ENCODE measurements at places on chromosomes 2 and 18.

GRCh38 chr2:6806604-6807003, 59.1 kb downstream of the CMPK2 start:
- DNase-seq = no peak

DNA sequence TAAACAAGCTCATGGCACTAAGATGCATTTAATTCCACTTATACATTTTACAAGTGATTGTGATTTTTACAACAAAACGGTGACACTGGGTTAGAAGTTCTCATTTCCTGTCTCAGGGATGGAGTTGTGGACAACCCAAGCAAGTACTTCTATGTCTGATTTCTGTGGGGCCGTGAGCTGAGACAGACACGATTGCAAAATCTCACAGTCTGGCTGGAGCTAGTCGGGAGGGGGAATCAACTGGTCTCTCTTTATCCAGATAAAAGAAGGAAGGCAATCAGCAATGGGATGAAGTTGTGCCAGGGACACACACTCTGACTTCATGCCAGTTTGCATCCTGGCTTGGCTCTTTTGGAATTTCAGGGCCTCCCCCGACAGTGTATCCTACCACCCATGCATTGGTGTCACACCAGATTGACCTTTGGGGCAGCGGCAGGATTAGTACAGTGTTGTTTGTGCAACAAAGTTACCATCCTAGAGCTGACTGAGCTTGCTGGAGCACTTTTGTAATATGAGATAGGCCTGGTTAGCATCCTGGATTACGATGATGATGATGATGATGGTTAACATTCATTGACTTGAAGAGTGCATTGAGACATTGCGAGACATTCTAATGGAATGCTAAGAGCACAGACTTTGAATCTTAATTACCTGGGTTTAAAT, 98.8 kb downstream of the CTAGE1 start:
- no peak for DNase-seq

DNA sequence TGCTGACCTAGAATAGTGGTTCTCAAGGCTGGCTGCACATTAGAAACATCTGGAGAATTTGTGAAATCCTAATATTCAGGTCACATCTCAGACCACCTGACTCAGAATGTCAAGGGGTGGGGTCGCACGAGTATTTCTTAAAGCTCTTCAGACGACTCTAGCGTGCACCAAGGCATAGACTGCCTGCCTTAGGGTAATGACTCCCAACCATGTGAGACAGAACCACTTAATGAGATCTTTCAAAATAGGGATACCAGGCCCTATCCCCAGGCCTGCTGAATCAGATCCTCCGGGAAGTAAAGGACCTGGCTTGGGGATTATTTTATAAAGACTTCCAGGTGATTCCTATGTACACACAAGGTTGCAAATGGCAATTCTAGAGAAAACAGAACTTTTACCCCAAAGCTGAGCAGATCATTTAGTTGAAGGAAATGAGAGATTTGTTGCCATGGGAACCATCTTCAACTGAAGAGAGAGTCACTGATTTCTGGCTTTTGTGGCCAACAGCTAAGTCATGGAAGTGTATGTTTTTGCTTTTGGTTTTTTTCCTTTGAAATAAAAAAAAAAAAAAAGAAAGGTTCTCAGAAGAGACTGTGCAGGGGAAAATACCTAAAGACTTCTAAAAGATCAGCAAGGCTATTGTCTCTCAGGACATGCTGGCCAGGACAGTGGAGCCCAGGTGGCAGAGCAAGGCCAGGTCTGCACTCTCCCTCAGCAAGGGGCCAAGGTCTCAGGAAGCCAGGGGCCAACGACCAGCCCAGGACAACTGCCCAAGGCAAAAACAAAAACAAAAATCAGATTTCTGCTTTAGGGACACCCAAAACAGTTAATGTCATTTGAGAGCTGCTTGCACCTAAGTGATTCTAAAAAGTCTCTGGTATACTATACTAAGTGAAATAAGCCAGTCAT, 15.3 kb upstream of the LOXHD1 start:
- DNase-seq = no peak

DNA sequence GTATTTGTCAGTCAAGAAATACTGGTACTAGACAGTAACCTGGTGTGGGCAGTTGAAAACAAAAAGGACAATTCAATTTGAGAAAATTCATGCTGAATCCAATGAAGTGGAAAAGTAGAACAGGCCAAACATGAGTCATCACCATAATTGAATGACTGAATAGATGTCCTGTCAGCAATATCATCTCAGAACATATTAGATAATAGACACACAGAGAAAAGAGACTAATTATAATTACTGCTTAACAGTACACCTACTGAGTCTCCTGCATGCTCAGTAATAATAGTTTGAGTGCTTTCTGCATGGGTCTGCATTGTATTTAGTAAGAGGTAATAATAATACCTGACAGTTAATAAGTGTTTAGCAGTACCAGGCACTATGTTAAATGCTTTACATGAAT, 138.6 kb upstream of the ZC3H15 start:
- no peak for DNase-seq

DNA sequence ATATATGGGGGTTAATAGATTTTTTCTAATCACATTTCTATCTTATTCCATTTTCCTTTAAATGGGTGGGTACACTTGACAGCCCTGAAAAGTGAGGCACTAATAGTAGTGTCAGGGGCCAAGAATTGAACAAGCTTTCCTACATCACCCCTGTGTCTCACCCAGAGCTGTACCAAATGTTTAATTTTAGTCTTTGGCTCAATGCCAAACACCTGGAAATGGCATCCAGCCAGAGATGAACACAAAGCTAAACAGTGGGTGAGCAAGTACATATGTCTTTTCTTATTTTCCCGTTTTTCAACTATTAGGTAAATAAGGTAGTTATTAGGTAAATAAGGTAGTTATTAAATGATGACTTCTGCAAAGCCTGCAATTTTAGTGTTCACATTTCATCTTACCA, 276.3 kb upstream of the ERBB4 start:
- no peak for DNase-seq

- no peak for DNase-seq
These were observed 34.0 kb downstream of the ADAM23 start for GRCh38 chr2:206477296-206477695.

Measured in activated CD4-positive, alpha-beta T cell treated with anti-CD3 and anti-CD28 coated beads, Interleukin-2, amount 50 U/mL, for 24 hours (primary cell).